Fibroblast of villous mesenchyme (primary cell): ENCODE measurements at places on chromosomes 2 and 18. TPM values are rescaled to one million over a fixed set of nuclear protein-coding genes. Genes with fewer than 3 reads are reported as not detected.

MEIS1 gene
- 87.3 and 107 TPM in 2 replicates for total RNA-seq

TTC27 gene
- 20.6 and 32.4 TPM in 2 replicates for total RNA-seq

IL1B gene
- 2.6 TPM in 2 replicates for total RNA-seq

TYW5 gene
- 10.3 and 12.1 TPM in 2 replicates for total RNA-seq

C1QL2 gene
- total RNA-seq: not detected in 2 replicates

B4GALT6 gene
- 2.9 and 8.6 TPM in 2 replicates for total RNA-seq

GLB1L gene
- 11.0 and 15.5 TPM in 2 replicates for total RNA-seq

CCBE1 gene
- 7.4 and 10.4 TPM in 2 replicates for total RNA-seq

EPB41L3 gene
- total RNA-seq: 0.43 and 0.97 TPM in 2 replicates

UGT1A4 gene
- not detected in 2 replicates for total RNA-seq

CFAP65 gene
- not detected in 2 replicates for total RNA-seq

CPLX4 gene
- total RNA-seq: under 0.01 TPM in 1 of 2 replicates, not detected in the other

TEKT4 gene
- total RNA-seq: not detected in 2 replicates

IL37 gene
- 0.32 TPM in 1 of 2 replicates, not detected in the other for total RNA-seq

DNA sequence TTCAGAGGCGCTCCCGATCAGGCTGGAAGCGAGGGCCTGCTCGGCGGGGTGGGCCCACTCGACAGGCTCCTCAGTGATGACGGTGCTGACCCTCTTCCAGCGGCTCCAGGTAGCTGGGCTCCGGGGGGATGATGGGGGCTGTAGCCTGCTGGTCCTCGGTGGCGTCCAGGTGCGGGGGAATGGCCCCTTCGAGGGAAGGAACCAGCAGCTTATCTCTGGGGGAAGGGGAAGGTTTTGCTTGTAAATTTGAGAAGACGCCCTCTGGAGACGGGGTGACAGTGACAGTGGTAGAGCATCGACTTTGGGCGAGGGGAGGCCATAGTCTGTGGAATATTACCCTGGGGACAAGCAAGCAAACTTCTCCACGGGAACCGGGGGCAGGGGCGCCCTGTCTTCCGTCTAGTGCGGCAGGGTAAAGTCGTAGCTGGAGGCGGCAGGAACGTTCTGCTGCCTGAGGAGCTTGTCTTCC is 891.9 kb upstream of the LRRTM1 start:
- no peak for DNase-seq

GRCh38 chr2:8653485-8653884 is 28.4 kb upstream of the ID2 start:
- DNase-seq: no peak

- no peak for DNase-seq
Measured at GRCh38 chr2:30315391-30316063, 84.2 kb downstream of the LBH start.

DNA sequence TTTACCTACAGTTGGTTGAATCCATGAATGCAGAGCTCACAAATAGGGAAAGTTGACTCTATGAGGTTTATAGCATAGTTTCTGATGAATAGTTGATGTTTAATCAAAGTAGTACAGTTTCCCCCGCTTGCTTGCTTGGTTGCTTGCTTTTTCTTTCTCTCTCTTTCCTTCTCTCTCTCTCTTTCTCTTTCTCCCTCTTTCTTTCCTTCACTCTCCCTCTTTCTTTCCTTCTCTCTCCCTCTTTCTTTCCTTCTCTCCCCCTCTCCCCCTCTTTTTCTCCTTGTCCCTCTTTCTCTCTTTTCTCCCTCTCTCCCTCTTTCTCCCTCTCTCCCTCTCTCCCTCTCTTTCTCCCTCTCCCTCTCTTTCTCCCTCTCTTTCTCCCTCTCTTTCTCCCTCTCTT is 999.9 kb upstream of the CELF4 start:
- no peak for DNase-seq

- no peak for DNase-seq
Measured at GRCh38 chr18:73933685-73934084, 213.9 kb downstream of the FBXO15 start.

- DNase-seq: no peak
Measured at GRCh38 chr2:10610213-10610910, 79.4 kb downstream of the NOL10 start.

DNA sequence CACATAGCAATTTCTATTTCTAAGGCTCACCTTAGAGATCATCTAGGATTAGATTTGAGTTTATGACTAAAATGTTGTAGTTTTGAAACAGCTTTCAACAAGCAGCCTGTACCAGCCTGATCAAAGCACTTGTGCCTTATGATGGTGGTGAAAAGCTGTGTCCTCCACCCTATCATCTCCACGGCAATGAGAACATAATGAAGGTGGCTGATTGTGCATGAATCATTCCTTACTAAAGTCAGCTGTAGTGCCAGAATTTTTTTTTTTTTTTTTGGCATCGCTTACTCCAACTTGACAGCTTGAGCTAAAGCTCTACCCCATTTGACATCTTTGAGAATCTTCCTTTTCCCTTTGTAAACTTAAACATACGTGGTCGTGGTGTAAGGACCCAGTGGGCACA is 86.0 kb downstream of the DCC start:
- DNase-seq: no peak

GRCh38 chr18:3342628-3343027 is 80.7 kb downstream of the MYL12B start:
- DNase-seq: no peak

DNA sequence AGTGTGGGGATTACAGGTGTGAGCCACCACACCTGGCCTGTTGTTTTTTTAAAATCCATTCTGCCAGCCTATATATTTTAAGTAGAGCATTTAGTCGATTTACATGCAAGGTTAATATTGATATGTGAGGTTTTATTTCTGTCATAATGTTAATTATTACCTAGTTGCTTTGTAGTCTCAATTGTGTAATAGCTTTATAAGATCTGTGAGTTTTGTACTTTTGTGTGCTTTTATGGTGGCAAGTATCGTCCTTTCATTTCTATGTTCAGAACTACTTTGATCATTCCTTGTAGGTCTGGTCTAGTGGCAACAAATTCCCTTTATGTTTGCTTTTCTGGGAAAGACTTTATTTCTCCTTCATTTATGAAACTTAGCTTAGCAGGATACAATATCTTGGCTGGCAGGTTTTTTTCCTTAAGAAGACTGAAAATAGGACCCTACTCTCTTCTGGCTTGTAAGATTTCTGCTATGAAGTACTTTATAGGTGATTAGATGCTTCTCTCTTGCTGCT is 51.0 kb upstream of the FAM117B start:
- no peak for DNase-seq

DNA sequence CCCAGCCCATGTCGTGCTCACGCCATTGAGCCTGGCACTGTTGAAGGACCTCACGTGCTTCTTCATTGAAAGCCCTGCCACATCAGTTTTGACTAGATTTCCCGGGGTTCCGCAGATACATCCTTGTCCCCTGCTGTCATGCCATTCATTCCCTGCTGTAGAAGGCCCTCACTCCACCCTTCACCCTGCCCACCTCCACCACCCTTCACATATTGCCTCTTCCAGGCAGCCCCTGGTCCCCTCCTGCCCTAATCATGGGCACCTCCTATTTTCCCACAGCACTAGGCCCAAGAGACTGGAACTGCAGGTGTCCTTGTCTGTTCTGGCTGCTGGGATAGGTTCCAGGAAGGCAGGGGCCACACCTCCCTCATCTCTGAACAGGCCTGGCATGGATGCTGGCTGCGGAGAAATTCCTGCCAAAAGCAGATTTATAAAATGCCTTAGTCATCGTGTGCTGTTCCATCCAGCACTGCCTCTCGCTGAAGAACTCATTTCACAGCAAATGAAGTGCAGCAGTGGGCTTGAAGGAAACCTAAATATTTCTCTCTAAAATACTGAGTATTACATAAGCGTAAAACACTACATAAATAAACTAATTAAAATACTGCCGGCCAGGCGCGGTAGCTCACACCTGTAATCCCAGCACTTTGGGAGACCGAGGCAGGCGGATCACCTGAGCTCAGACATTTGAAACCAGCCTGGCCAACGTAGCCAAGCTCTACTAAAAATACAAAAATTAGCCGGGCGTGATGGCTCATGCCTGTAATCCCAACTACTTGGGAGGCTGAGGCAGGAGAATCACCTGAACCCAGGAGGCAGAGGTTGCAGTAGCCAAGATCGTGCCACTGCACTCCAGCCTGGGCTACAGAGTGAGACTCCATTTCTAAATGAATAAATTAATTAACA is 38.4 kb downstream of the EIF4E2 start:
- DNase-seq: peak; percentile 39

- no peak for DNase-seq
Measured at GRCh38 chr2:65198737-65199136, 28.9 kb upstream of the ACTR2 start.

- peak; percentile 68 for DNase-seq
Measured at GRCh38 chr2:216651351-216651881, 18.2 kb downstream of the IGFBP2 start.

DNA sequence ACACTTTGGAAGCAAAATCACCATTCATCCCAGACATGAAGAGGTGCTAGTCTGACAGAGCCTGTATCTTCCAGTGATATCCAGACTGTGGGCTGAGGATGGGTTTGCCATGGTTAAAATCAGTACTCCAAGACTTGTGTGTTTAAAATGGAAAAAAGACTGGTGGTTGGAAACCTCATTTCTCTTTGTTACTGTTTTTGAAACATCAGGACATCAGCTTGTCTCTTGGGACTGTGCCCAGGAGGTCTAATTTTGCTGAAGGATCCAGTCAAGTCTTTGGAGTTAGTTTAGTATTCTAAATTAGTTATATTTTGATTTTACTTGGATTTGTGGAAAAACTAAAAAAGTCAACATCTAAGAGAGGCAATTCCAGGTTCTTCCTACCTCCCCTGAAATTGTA is 578.4 kb downstream of the PLCL1 start:
- DNase-seq: no peak

DNA sequence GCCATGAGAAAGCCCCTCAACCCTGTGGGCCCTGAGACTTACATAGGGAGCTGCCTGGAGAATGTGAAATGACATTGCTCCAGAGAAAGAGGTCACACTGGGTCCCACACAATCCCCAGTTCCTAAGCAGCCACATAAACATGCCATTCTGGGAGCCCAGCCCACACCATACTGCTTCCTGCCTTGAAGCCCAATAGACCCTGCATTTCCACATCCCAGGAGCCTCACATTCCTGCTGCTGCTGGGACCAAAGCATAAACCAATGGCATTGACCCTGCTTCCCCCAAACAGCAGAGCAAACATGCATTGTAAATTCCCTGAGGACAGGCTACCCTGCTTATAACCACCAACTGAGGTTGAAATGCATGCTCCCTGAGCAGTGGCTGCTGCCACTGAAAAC is 1117.6 kb upstream of the SLC39A10 start:
- no peak for DNase-seq

DNA sequence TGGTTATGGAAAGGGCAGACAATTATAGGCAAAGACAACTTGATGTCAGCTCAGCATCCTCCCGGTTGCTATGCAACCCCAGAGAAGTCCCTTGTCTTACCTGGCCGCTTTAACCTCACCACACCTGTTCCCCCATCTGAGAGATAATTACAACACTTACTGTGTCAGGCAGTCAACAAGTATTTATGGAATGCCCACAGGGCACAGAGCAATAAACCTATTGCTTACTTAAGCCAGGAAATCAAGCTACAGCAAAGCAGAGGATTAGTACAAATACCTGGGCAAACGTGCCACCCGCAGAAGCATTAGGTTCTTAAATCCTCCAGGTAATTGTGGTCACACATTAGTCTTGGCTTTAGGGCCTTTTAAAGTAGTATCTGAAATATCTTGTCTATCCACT is 320.4 kb upstream of the REV1 start:
- DNase-seq: no peak

- peak; percentile 35 for DNase-seq
Measured at GRCh38 chr2:75047992-75048625, 89.7 kb downstream of the POLE4 start.

GRCh38 chr2:216242365-216242764 is 129.9 kb downstream of the MARCHF4 start:
- no peak for DNase-seq

DNA sequence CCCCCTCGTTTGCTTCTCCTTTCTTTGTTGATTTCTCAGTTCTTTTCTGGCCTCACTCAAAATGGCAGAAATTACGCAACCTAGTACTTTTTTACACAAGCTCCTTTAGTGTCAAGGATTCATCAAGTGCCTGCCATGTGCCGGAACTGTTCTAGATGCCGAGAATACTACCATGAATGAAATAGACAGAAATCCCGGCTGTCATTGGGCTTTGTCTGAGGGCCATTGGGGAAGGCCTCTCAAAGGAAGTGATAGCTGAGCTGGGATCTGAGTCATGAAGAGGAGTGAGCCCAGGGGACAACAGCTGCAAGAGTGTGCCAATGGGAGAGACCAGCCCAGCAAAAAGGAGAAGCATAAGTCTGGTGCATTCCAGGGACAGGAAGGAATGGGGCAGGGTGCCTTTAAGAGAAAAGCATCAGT is 34.3 kb upstream of the PPP1CB start:
- DNase-seq: peak; percentile 77

DNA sequence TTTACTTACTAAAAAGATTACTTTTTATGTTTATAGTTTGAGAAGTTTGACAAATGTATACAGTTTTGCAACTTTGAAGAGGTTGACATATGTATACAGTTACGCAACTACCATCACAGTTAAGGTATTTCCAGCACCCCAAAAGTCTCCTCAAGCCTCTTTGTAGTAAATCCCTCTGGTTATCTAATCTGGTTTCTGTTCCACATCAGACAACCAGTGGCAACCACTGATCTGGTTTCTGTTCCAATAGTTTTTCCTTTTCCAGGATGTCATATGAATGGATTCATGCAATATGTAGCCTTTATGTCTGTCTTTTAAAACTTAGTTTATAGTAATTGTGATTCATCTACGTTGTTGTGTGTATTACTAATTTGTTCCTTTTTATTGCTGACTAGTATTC is 23.5 kb downstream of the IFIH1 start:
- peak; percentile 89 for DNase-seq

GRCh38 chr2:223046470-223047040 is 5.4 kb upstream of the KCNE4 start:
- no peak for DNase-seq

GRCh38 chr18:49560624-49561288 is 1.1 kb upstream of the LIPG start:
- no peak for DNase-seq

DNA sequence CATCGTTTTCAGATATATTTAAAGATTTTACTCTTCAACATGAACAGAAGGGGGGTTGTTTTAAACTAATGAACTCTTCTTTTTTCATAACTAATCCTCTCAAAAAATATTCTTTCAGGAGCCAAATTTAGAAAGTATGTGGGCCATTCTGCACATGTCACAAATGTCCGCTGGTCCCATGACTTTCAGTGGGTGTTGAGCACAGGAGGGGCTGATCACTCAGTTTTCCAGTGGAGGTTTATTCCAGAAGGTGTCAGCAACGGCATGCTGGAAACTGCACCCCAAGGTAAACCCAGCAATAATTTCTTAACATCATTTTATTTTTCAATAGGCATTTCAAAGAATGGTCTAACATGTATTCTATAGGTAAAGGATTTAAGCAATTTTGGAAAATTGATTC is 136.0 kb downstream of the EML6 start:
- DNase-seq: no peak

GRCh38 chr2:16154501-16155280 is 214.3 kb downstream of the MYCN start:
- DNase-seq: no peak

GRCh38 chr2:212274215-212274614 is 264.4 kb downstream of the ERBB4 start:
- DNase-seq: no peak

GRCh38 chr2:118098307-118099030 is 10.2 kb downstream of the INSIG2 start:
- DNase-seq: no peak

GRCh38 chr2:95317123-95317500 is 20.0 kb downstream of the KCNIP3 start:
- no peak for DNase-seq

GRCh38 chr2:165058476-165059265 is 103.3 kb upstream of the SLC38A11 start:
- DNase-seq: no peak
